Mucosa of descending colon (tissue), 3 donors: ENCODE measurements at places on chromosomes 12 and 14.

DNA sequence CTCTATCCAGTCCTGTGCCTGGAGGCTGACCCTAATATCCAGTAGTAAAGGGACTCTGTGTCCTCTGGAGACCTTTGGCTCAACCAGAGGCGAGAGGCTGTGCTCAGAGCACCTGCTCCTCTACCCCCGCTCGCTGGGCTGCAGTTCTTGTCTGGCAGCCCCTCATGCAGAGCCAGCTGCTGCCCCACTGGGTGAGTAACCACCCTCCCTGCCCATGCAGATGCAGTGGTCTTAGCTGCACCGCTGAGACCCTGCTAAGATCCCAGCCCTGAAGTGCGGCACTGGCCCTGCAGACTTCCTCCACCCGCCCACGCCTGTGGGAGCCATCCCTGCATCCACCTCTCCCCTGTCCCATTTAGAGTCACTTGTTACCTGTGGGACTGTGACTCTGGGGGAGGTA, 347.5 kb upstream of the SFSWAP start:
- no peak for DNase-seq

- DNase-seq = no peak
Measured at GRCh38 chr14:35999294-35999693, 173.2 kb downstream of the BRMS1L start.

DNA sequence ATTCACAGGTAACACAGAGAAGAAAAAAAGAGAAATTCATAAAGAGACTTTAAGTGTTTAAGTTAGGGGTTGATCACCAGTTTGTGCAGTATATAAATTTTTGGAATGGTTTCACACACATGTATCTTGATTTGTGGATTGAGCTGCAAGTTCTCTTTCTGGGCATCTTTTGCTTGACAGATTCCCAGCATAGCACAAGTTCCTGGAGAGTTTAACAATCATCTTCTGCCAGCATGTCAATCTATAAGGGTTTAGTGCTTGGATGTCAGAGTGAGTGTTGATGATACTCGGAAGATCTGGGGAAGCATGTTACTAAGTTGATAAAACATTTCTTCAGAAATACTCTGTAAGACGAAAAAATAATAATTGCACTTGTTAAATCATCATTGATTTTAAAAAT, 43.9 kb upstream of the FGF6 start:
- no peak for DNase-seq

- DNase-seq = no peak
Measured at GRCh38 chr12:108432423-108433121, 82.5 kb upstream of the FICD start.

DNA sequence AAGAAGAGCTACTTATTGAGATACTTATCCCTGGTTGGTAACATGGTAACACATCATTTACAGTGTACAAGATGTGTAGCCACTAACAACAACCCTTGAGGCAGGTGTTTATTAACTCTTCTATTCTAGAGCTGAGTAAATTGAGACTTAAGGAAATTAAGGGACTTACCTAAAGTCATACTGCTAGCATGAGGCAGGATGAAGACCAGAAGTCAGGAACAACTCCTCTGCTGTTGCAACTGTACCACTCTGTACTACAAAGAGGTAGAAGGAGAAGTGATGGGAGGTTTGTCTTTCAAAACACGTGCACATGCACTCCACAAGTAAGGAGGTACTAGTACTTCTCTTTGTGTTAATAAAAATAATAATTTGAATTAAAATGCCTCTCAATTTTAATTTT, 79.9 kb downstream of the LLPH start:
- DNase-seq = no peak

DNA sequence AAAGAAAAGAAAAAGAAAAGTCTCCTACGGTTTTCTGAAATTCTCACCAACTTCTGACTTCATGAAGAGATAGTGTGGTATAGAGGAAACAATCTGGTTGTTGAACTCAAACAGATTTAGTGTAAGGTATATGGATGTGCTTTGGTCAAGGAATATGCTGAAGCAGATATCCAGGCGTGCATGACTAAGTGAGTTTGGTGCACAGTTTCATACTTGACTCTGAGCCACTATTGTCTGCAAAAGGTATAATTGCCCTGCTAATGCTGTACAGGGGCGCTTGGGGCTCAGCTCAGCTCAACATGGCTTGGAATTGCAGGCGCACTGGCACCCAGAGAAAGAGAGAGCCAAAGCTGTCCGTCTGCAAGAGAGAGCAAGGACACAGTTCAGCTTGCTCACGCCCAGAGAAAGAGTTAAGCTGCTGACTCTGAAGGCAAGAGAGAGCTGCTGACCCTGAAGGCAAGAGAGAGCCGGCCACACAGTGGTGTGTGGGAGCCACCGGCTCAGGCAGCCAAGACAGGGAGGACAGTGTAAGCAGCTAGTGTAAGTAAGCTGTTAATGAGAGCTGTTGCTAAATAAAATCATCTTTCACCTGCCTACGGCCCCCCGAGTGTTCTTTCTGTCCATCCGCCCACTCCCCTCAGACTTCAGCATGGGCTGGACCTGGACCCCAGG, 66.4 kb upstream of the SLC38A4 start:
- no peak for DNase-seq

DNA sequence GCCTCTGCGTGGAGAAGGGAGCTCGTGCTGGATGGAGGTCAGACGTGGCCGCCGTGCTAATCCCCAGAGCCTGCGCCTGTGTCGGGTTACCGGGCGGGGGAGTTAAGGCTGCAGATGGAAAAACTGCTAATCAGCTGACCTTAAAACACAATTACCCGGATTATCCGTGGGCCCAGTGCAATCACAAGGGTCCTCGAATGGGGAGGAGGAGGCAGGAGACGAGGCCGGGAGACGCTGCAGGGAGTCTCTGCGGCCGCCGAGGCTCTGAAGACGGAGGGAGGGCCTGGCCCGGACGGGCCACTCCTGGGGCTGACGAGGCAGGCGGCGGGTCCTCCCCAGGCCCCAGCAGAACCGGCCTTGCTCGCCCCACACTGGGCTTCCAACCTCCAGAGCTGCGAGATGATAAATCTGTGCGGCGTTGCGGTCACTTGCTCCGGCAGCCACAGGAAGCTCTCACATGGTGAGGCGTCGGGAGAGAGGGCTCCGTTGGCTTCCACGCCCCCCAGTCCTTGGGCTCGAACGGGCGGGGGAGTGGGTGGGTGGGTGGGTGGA, 32.9 kb upstream of the FBRSL1 start:
- no peak for DNase-seq

DNA sequence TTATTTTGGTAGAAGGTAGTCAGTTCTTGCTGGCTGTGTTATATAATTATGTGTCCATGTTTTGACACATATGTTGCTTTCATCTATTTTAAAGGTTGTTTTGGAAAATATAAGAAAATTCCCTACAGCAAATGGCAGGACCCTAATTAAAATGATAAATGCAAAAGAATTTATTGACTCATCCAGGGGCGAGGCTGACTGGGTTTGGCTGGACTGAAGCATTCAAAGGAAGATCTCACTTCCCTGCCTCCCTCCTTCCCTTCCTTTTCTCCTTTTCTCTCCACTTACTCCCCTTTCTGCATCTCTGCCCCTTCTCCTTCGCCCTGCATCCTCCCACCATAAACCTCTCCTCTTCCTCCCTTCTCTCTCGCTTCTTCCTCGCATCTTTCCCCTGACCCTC, 129.6 kb downstream of the SNAPC1 start:
- DNase-seq = no peak
